ENCODE measurements at places on chromosomes 1 and 21.
A peak's percentile ranks its signal among the peaks of the same experiment; 100 is the strongest.

DNA sequence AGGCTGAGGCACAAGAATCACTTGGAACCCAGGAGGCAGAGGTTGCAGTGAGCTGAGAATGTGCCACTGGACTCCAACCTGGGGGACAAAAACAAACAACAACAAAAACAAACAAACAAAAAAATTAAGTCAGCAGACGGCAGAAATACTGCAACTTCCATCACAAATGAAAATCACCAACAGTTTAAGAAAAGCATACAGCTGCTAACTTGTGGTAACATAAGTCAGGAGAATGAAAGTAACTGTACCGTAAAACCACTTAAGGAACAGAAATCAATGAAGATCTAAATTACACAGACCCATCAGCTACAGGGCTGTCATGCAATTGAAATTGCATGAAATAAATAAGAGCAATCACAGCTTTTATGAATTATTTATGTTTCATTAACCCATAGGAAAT lies 25.0 kb downstream of the MCOLN2 start:
- no peak for DNase-seq

GRCh38 chr21:45370575-45370974 lies 34.4 kb upstream of the COL18A1 start:
- DNase-seq = no peak

DNA sequence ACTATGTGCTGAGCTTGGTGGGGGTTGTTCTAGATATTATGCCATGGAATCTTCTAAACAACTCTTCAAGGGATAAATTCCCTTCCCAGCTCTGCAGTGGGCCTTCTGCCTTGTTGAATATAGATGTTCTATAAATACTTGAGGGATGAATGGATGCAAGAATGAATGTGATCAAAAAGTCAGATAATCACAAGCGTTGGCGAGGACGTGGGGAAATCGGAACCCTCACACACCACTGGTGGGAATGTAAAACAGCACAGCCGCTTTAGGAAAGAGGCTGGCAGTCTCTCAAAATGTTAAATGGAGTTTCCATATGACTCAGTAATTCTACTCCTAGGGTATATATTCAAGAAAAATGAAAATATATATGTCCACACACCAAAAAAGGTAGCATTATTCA lies 19.0 kb downstream of the SDC3 start:
- no peak for DNase-seq

DNA sequence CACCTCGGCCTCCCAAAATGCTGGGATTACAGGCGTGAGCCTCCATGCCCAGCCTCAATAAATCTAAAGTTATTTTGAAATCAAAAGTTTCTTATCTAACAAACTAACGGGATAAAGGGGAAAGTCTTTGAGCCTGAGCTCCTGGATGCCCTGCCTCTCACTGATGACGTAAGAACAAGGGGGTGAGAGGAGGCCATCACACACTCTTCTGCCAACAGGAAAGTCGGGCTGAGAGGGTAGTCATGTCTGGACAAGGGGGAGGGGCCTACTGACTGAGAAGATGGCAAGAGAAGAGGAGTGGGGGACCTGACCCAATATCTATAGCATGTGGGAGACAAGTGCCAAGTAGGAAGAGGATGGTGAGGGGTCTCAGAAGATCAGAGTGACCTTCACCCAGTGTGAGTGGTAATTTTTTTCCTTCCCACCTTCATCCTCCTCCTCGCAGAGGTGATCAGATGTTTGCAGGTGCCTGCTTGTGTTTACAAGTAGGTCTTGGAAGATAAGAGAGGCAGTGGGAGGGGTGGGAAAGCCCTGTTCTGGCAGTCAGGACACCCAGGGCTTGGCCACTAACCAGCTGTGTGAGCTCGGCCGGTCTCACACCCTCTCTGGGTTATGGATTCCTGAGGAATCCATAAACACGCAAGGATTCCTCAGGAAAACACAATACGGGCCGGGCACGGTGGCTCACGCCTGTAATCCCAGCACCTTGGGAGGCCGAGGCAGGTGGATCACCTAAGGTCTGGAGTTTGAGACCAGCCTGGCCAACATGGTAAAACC lies 9.6 kb downstream of the UQCRHL start:
- no peak for DNase-seq

DNA sequence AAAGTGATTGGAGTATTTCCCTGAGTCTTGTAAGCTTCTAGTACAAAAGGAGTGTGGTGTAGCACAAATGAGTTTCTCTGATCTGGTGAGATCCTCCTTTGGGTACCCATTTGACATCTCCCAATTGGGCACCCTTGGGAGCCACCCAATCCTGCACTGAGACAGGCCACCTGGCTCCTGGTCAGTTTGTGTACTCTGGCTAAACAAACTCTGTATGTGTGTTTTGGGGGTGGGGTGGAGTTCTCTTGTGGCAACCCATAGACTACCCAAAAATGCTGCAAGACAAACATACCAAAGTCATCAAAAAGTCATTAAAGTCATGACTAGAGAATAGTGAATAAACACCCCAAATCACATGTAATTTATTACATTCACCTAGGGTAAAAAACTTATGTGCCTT lies 8.4 kb upstream of the HIVEP3 start:
- DNase-seq = no peak

DNA sequence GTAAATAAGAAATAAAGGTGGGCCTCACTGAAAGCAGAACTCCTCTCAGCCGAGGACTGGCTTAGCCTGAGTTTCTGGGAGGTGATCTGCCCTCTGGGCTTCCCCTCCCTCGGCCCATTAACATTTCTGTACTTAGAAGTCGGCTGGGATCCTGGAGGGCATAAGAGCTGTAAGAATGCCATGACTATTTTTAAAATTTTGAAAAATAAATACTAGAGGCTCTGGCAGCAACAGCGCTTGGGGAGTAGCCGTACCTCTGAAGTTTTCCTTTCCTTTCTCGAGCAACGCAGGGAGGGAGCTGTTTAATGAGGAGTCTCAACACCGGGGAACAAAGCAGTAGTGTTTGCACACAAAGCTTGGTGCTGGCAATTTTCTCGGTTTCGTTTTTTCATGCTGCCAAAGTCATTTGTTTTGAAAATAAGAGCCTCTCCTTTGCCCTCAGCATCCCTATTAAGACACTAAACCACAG lies 498.7 kb downstream of the SMYD3 start:
- no peak for DNase-seq

DNA sequence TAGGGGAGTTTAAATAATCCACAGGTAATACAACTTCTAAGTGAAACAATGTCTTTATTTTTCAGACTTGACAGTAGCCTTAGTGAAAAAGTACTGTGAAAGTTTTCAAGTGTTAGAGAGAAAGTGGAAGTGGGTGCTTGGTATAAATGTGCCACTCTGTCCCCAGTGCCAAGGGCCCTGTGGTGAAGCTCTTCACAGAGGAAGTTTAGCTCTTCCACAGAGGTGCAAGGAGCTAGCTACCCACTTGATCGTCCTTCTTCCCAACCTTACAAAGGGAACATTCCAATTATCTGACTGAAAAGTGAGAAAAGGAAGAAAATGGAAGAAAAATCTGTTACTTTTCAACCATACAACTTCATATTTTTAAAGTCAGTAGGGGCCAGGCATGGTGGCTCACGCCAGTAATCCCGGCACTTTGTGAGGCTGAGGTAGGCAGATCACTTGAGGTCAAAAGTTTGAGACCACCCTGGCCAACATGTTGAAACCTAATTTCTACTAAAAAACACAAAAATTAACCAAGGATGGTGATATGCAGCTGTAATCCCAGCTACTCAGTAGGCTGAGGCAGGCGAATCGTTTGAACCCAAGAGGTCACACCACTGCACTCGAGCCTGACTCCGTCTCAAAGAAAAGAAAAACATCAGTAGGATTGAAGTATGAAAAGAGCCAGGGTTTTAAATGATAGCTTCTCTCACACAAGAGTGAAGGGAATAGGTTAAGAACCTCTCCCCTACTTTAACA lies 41.0 kb upstream of the PTPRC start:
- DNase-seq = no peak

DNA sequence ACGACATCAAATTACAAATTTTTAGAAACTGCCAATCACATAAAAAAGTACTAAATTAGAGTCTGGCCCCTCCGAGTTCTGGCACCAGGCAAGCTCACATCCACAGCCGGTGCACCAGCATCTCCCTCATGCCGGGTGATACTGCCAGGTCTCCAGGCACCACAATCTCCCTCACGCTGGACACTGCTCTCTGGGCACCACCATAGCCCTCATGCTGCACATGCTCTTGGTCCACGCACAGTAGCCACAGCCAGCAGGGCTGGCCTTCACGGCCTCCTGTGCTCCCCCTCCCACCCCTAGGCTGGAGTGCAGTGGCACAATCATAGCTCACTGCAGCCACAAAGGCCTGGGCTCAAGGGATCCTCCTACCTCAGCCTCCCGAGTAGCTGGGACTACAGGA lies 65.5 kb downstream of the AKT3 start:
- DNase-seq = no peak

- no peak for DNase-seq
These were observed 76.9 kb upstream of the HAO2 start for GRCh38 chr1:119291611-119292206.

GRCh38 chr1:36160949-36161485 lies 5.1 kb downstream of the MAP7D1 start:
- peak; percentile 49 for DNase-seq

DNA sequence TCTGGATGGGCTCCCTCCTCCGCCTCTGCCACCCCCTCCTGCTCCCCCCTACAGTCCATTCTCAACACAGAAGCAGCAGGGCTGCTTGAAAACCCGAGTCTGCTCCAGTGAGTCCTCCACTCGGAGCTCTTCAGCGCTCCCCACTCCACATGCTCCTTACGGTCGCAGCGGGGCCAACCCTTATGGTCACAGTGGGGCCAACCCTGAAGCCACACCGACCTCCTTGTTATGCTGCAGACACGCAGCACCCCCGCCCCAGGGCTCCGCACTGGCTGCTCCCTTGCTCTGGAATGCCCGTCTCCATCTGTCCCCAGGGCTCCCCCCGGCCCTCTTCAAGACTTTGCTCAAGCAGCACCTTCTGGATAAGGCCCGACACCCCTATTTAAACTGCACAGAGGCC lies 22.6 kb downstream of the GPR157 start:
- DNase-seq = no peak

GRCh38 chr1:219296430-219297355 lies 123.0 kb downstream of the LYPLAL1 start:
- DNase-seq = no peak

DNA sequence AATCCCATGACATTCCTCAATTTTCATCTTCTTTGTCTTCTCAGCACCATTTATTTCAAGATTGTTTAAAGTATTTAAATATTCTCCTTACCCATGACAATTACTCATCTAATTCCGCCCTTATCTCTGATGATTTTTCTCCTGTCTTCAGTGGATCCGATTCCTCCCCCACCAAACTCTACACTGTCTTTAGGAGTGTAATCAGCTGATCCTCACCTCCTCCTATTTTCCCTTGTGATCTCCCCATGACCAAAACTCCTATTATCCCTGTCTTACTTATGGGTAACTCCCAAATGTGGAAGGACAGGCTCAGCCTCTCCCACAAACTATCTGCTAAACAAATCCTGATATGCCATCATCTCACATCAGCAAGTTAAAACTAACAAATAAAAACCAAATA lies 335.3 kb upstream of the RUNX1 start:
- DNase-seq = no peak

DNA sequence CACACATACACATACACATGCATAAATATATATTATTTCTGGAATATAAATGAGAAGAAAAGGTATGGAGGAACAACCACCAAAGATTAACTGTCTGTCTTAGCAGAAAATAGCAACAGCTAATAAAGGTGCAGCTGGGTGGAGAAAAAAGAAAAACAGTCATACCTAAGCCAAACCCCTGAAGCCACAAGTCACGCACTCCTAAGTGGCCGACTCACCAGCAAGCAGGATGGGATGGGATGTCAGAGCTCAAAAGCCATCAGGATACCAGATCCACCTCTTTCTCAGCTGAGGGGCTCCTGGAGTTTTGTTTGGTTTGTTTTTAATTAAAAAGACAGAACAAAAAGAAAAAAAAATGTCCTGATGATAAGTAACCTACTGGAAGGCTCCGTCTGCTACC lies 64.7 kb upstream of the HIVEP3 start:
- no peak for DNase-seq

GRCh38 chr1:112256411-112256810 lies 139.6 kb upstream of the CTTNBP2NL start:
- DNase-seq = no peak

GRCh38 chr1:5889901-5890300 lies 102.3 kb downstream of the NPHP4 start:
- no peak for DNase-seq

- no peak for DNase-seq
These were observed 2.3 kb upstream of the NENF start for GRCh38 chr1:212430416-212430815.
